Cardiac muscle cell (in vitro differentiated cells and primary cell): ENCODE measurements at places on chromosomes 7 and 10.

GRCh38 chr7:140604760-140605159 lies 35.9 kb downstream of the DENND2A start:
- no peak for DNase-seq

GRCh38 chr10:127774766-127775559 lies 38.0 kb downstream of the FOXI2 start:
- no peak for DNase-seq

GRCh38 chr10:62459072-62459471 lies 84.9 kb downstream of the ZNF365 start:
- DNase-seq, result peak; percentile 81

- peak; percentile 92 for DNase-seq
Measured at GRCh38 chr7:139918480-139918879, 89.4 kb downstream of the TBXAS1 start.

DNA sequence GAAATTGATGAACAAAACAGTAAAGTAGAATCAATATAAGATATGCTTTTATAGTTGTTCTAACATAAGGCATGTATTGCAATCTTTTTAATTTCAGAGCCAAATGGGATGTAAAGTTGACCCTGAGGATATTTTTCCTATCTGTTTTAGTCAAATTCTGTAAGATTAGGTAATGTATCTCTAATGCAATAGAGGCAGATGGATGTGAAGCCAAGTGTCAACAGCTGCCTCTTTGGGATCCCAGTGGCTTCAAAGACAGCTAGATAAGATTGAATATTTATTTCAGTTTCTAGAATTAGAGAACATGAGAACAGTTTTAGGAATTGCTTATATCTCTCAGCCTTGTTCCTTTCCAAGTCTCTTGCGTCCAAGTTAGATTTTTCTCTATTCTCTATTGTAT lies 208.3 kb downstream of the DNAJB9 start:
- no peak for DNase-seq

DNA sequence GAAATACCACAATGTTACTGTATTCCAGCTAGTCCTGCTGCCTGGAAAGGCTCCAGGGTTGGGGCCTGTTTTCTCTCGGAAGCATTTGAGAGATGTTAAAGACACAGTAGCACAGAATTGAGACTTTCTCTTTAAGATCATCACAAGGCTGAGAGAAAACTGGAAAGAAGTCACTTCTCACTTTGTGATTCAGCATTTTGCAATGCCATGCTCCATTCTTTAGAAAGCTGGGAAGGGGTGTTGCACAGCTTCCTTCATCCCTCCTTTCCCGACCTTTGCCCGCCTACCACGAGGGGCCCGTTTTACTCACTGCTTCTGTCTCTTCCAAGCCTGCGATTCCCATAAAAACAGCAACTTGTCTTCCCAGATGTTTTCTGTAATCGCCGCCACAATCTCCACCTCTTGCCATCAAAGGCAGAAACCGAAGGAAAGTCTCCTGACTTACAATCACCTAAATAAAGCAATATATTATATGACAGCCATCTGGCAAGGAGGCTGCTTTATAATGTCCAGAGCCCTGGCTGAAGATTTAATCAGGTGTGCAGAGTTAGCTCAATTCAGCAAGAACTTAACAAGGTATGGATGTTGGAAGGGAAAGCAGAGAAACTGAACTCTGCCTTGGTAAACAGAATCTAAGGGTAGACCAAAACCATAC lies 18.9 kb downstream of the NOD1 start:
- DNase-seq, result peak; percentile 97

DNA sequence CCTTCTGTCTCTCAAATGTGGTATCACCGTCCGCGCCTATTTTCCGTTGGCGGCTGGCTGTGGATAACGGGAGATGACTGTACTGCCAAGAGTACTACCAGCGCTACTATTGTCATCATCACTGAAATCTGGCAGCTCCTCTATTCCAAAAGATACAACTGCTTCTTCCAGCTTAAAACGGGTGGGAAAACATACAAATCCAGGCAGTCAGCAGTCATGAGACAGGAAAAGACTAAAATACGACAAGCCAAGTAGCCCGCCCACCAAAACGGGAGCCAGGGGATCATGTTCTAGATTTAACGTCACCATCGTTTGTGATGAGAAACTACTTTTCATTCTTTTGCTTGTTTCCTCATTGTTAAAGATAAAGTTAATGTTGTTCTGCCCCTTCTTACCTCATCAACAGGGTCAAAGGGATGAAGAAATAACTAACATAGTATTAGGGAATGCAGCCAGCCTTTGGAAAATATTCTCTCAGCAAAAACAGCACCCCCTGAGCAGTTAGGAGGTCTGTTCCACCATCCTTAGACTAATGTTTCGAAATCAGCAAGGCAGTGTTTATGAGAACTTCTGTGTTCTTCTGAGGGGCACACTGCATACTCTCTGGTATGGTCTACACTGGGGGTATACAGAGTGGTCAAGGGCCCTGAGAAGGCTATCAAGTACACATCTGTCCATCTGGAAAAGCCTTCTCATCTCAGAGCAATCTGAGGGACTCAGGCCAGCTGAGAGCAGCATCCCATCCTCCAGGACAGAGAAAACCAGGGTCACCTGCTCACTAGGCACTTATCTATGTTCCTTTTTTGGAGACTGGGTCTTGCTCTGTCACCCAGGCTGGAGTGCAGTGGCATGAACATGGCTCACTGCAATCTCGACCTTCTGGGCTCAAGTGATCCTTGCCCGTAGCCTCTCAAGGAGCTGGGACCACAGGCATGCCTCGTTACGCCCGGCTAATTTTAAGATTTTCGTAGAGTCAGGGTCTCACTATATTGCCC lies 47.5 kb downstream of the GNA12 start:
- DNase-seq, result no peak

GRCh38 chr10:63887023-63887589 lies 365.9 kb downstream of the REEP3 start:
- no peak for DNase-seq

DNA sequence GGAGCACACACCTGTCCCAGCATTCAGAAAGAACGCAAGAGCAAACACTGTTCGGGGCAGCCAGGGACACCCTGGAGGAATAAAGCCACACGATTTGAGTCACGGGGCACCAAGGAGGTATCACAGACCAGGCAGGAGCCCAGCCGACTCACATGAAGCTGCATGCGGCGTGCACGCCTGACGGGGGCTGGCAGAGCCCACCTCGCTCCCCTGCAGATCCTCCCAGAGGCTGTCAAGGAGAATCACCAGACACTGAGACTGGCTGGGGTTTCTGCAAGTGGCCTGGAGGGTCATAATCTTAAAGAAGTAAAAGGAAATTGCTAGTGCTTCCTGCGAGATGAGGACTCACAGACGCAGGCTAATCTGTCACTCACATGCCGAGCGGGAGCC lies 61.6 kb downstream of the TCERG1L start:
- no peak for DNase-seq

DNA sequence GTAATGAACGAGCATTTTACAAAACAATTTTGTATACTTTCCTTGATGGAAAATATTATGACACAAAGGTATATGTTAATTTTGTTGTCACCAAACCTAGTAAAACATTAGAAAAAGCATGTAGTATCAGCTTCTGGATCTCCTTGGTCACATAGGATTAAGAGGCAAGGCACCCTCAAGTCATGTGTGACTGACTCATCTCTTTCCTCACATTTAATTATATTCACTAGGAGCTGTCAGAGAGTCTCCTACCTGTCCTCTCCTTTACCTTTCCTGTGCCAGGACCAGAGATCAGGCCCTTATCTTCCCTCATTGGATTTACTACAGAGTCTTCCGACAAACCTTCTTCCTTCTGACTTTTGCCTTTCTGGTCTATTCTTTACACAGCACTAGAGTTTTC lies 111.3 kb upstream of the RPA3 start:
- DNase-seq, result no peak

GRCh38 chr7:23277359-23277989 lies 21.7 kb upstream of the MALSU1 start:
- peak; percentile 73 for DNase-seq

DNA sequence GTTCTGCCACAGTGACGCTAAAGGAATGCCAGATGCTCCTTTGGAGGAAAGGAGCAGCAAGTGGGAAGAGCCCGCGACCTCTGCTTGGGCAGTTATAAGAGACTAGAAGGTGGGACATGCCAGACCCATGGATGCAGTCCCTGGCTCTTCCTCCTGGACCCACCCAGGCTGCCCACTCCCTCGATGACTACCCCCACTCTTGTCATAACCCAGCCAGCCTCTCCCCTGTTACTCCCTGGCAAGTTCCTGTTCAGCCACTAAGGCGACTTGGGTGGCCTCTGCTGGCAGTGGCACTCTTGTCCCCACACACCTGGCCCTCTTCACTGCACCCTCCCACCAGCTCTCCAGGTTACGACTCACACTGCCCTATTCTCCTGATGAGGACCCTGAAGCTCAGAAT lies 33.5 kb downstream of the COL13A1 start:
- no peak for DNase-seq
